ENCODE measurements at places on chromosomes 12 and 14. TPM values are rescaled to one million over a fixed set of nuclear protein-coding genes. Genes with fewer than 3 reads are reported as not detected.

The ACOT4 gene
- not detected for total RNA-seq

The AMDHD1 gene
- 1.1 TPM for total RNA-seq

The GAPDH gene
- 301 TPM for total RNA-seq

The EML5 gene
- total RNA-seq, result 1.5 TPM

The FAM181A gene
- total RNA-seq, result not detected

The KRT78 gene
- total RNA-seq, result 0.35 TPM

The TAMALIN gene
- 8.6 TPM for total RNA-seq

The ZDHHC17 gene
- 15.6 TPM for total RNA-seq

The WNT5B gene
- total RNA-seq, result 0.79 TPM

The IQSEC3 gene
- total RNA-seq, result 1.4 TPM

The BAZ1A gene
- 6.8 TPM for total RNA-seq

The ZNF605 gene
- 8.6 TPM for total RNA-seq

The CLEC4C gene
- total RNA-seq, result not detected

The OR4E2 gene
- not detected for total RNA-seq

The LRP6 gene
- 26.4 TPM for total RNA-seq

The EML1 gene
- 11.1 TPM for total RNA-seq

The RFX4 gene
- total RNA-seq, result 0.12 TPM

The SDR9C7 gene
- total RNA-seq, result not detected

The FGD4 gene
- 13.8 TPM for total RNA-seq

The COQ6 gene
- 5.1 TPM for total RNA-seq

The CISTR gene
- not detected for total RNA-seq

The TSHR gene
- not detected for total RNA-seq

The C12orf54 gene
- not detected for total RNA-seq

The GPR162 gene
- total RNA-seq, result 2.1 TPM

The IL31 gene
- not detected for total RNA-seq

The CCDC59 gene
- total RNA-seq, result 12.1 TPM

The CMKLR1 gene
- total RNA-seq, result 7.4 TPM

The TAS2R8 gene
- total RNA-seq, result not detected

The ATN1 gene
- total RNA-seq, result 34.9 TPM

The CCDC175 gene
- not detected for total RNA-seq

The GAS2L3 gene
- 0.87 TPM for total RNA-seq

The PLEKHD1 gene
- total RNA-seq, result 0.03 TPM

The GPRC5A gene
- 1.9 TPM for total RNA-seq

The KCNA1 gene
- not detected for total RNA-seq

The CD63 gene
- 636 TPM for total RNA-seq

The SDSL gene
- total RNA-seq, result 8.8 TPM

The CACNA1C gene
- total RNA-seq, result 1.2 TPM

The ALX1 gene
- not detected for total RNA-seq

The GPR137C gene
- 0.34 TPM for total RNA-seq

The TAS2R20 gene
- total RNA-seq, result 0.70 TPM

The KRT73 gene
- not detected for total RNA-seq

The SLC22A17 gene
- 10.5 TPM for total RNA-seq

The AICDA gene
- total RNA-seq, result not detected

The RNU4-1 gene
- 597 TPM for total RNA-seq

The FLRT2 gene
- 102 TPM for total RNA-seq

The BCAT1 gene
- 54.4 TPM for total RNA-seq

The GPR84 gene
- total RNA-seq, result 0.46 TPM

The GLT1D1 gene
- 0.29 TPM for total RNA-seq

The TOMM20L gene
- total RNA-seq, result 0.25 TPM

The ACOT6 gene
- not detected for total RNA-seq

The ANKRD33 gene
- total RNA-seq, result not detected

The MUCL1 gene
- total RNA-seq, result not detected

The CCDC198 gene
- 17.1 TPM for total RNA-seq

All from pancreas (tissue), 10 donors.